Thyroid gland (tissue), 4 donors: ENCODE measurements at places on chromosomes 16 and 17. TPM values are rescaled to one million over a fixed set of nuclear protein-coding genes. Genes with fewer than 3 reads are reported as not detected.

Gene CACNA1G
- 3.3 TPM for total RNA-seq

Gene KRTAP2-1
- total RNA-seq, result not detected

Gene ALG1
- 43.6 TPM for total RNA-seq

DNA sequence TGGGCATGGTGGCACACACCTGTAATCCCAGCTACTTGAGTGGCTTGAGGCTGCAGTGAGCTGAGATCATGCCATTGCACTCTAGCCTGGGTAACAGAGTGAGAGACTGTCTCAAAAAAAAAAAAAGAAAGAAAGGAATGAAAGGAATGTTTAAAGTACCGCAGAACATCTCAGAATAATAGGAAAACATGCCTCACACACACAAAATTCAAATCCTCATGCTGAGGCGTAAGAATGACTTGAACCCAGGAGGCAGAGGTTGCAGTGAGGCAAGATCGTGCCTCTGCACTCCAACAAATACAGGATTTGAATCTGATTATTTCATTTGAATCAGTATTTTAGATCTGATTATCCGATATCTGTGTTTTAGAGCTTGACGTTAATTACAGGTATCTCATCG is 21.3 kb upstream of the GAA start:
- H3K4me1 ChIP-seq, result peaks cover 9% of the 10 kb centered on the region
- H3K27ac ChIP-seq, result no peak overlapping the region
- H3K4me3 ChIP-seq, result no peak overlapping the region
- no peaks in the 10 kb centered on the region for H3K27me3 ChIP-seq

- H3K27ac ChIP-seq, result no peak overlapping the region
- H3K36me3 ChIP-seq, result no peaks in the 10 kb centered on the region
- no peaks in the 10 kb centered on the region for H3K4me1 ChIP-seq
- no peak overlapping the region for H3K4me3 ChIP-seq
- DNase-seq, result no peak
Measured at GRCh38 chr16:5336941-5337340, 239.3 kb upstream of the EEF2KMT start.

GRCh38 chr16:84853534-84853933 is 33.7 kb downstream of the CRISPLD2 start:
- H3K4me1 ChIP-seq, result peaks cover 20% of the 10 kb centered on the region
- no peak overlapping the region for H3K27ac ChIP-seq
- no peak for DNase-seq
- H3K36me3 ChIP-seq, result no peaks in the 10 kb centered on the region

DNA sequence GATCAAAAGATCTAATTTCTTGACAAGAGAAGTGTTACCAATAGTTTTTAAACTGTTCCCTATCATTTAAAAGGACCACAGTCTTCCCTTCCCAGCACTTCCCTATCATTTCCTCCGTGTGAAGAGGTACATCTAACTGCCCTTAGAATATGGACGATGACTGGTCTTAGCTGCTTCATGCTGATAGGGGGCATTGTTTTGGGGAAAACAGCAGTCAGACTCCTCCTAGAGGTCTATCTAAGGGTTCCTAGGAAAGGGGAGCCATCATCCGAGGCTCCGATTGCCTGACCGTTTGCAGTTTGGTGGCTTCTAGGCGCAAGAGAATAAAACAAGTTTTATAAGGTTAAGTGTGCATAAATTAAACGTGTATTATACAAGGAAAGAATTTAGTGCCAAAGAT is 7.1 kb downstream of the FZD2 start:
- H3K36me3 ChIP-seq, result no peaks in the 10 kb centered on the region
- H3K27me3 ChIP-seq, result no peaks in the 10 kb centered on the region
- no peak overlapping the region for H3K27ac ChIP-seq
- DNase-seq, result no peak
- no peaks in the 10 kb centered on the region for H3K4me1 ChIP-seq
- no peak overlapping the region for H3K4me3 ChIP-seq
